Esophagus muscularis mucosa (tissue), 4 donors: ENCODE measurements at places on chromosomes 6 and 20.

DNA sequence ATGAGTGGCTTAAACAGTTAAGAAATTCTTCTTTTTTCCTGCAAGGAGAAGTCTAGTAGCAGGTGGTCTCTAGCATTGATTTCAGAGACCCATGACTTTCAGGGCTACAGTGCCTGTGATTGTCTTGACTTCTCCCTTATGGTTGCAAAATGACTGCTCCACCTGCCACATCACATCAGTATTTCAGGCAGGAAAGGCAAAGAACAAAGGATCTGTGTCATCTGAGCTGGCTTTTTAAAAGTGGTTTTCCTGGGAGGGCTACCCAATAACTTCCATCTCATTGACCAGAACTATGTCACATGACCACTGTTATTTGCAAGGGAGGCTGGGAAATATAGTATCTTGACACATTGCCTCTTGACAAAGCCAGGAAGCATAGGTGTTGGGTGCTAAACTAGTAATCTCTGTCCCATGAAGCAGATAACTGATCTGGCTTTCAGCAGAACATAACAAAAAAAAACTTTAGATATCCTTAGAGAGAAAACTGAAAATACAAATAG, 226.2 kb downstream of the DHX35 start:
- DNase-seq = no peak

DNA sequence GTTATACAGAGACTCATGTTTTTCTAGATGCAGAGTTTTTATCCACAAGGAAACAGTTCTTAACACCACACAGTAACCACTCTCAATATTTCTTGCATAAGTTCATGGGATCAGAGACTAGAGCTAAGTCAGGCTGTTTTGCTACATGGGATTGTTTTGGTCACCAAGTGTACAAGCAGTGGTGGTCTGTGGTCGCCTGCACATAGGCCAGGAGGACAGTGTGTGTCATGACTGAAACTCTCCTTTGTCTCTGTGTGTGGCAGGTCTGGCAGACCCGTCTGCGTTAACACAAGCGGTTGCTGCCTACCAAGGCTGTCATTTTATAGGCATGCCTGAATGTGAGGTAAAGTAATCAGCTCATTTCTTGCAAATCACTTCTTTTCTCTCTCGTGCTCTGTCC, 18.9 kb downstream of the WRNIP1 start:
- DNase-seq = no peak

DNA sequence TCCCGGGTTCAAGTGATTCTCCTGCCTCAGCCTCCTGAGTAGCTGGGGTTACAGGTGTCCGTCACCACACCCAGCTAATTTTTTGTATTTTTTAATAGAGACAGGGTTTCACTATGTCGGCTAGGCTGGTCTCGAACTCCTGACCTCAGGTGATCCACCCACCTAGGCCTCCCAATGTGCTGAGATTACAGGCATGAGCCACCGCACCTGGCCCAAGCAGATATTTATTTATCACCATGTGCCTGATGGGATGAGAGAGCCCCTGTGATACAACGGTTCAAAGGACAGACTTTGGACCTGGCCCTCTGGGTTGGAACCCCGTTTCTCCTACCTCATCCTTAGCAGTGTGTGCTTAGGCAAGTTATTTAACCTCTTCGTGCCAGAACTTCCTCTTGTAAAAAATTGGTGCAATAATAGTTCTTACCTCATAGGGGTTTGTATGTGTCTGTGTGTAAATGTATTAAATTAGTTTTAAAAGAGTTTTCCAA, 19.2 kb upstream of the STK38 start:
- no peak for DNase-seq

DNA sequence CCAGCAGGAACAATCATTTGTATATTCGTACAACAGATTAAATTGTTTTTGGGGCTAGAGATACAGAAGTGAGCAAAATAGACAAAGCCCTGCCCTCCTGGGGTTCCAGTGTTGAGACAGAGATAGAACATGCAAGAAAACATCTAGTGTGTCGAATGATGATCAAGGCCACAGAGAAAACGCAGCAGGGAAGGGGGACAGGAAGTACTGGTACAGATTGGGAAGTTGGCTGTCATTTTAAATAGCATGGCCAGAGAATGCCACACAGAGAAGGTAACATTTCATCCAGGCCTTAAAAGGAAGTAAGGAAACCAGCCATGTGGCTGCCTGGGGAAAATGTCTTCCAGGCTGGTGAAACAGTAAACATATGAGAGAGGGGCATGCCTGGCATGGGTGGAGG, 202.6 kb upstream of the MYLIP start:
- no peak for DNase-seq

DNA sequence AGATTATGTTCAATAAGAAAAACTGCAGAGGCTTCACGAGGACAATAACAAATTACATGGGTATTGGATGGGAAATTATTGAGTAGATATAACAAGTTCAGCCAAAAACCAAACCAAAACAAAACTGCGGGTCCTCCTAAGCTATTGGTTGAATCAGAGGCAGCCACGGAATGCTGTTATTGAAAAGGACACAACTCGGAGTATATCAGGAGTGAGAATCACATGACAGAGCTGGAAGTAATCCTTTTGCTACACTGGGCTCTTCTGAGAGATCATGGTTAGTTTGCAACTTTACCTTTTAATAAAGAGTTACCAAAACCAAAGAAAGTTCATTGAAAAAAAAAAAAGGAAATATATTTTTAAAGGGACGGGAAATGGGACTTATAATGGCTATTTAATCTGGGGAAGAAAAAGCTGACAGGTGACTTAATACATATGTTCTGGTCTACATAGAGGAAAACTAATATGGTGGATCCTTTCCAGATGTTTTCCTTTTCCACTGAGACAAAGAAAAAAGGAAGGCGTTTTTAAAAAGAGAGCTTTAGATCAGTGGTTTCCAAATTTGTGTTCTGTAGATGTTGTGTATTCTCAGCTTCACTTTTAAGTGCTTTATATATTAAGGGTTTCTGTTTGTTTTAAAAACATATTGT, 6.9 kb upstream of the CITED2 start:
- peak; percentile 7 for DNase-seq

- DNase-seq = peak; percentile 92
Measured at GRCh38 chr6:32852844-32853540, 512 bp downstream of the TAP1 start.

DNA sequence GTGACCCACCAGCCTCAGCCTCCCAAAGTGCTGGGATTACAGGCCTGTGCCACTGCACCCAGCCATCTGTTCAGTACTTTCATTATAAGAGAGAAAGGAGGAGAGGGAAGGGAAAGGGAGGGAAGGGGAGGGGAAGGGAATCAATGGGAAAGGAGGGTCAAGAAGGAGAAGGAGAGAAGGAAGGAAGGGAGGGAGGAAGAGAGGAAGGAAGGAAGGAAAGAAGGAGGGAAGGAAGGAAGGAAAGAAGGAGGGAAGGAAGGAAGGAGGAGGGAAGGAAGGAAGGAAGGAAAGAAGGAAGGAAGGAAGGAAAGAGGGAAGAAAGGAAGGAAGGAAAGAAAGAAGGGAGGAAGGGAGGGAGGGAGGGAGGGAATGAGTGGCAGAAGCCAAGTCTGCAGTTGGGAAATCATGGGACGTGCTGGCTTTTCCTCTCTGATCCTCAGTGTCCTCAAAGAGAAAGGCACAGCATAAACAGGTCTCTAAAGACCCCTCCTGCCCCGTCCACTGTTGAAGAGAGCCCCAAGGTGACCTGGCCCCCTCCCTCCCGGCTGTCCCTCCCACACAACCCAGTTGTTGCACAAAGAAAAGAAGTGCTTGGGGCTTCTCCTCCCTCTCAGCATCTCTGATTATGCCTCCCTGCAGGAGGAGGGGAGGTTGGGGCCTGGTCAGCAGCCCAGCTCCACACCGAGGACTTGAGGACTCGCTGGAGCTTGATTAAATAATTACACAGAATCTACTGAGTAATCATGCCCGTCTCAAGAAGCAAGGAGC, 69.1 kb upstream of the TOP1 start:
- peak; percentile 47 for DNase-seq

DNA sequence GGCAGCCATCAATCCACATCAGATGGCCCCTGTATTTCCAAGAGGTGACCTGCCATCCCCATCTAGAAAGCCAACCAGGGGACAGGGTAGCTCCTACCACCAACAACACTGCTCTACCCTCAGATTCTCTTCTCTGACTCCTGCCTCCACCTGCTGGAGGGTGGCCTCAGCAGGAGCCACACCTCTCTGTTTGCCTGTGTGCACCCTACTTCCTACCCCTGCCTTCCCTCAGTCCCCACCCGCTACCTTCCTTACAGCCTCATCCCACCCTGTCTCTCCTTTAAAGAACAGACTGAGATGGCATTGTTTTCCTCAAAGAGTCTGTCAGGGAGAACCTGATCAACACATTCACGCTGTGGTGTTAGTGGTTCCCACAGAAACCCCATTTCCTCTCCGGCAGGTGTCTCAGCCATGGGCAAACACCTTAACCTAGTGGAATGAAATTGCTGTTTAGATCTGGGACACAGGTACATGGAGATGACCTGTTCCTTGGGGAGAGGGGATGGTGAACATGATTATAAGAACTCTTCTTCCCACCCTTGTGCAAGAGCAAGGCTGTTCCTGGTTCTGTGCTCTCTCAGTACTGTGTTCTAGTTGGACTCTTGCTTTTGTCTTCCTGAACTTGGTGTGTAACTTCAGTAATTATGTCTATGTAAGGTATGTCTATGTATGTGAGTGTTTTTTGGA, 1.8 kb downstream of the ENTPD6 start:
- DNase-seq = peak; percentile 85

DNA sequence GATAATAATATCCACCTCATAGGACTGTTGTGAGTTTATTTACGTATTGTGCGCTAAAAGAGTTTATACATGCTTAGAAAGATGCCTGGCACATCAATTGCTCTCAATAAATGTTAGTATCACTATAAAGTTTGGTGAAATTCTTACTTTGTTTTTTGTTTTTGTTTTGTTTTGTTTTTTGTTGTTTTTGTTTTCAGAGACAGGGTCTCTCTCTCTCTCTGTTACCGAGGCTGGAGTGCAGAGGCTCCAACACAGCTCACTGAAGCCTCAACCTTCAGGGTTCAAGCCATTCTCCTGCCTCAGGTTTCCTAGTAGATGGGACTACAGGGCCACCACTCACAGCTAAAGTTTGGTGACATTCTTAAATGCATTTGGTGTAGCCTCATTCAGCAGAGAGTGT, 32.2 kb upstream of the BTN3A2 start:
- DNase-seq = no peak

GRCh38 chr6:107132330-107132954, 17.1 kb upstream of the BEND3 start:
- no peak for DNase-seq

DNA sequence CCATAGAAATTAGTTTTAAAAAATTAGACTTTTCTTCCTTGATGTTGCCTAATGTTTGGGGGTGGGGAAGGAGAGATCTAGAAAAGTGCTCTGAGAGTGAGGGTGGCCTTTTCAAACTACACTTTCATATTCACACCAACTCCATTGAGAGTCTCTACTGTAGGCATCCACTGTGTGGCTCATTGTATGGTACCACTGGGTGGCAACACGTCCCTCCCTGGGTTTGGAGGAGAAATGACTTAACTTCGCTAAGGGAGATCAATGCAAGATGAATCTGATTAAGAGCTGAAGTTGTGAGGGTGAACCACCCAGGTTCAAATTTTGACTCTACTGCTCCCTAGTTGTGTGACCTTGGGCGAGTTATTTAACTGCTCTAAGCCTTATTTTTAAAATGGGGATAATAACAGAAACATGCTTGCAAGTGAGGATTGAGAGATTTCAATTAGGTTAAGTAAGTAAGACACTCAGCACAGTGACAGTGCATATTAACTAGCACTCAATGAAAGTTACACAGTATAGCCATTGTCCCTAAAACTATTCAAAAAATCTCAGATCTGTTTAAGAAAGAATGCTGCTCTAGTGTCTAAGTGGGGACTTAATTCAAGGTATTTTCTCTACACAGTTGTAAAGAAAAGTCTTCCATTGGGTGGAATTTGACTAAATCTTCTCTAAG, 193.5 kb upstream of the CNR1 start:
- DNase-seq = no peak

GRCh38 chr6:36730424-36731380, 33.1 kb downstream of the RAB44 start:
- DNase-seq = no peak

DNA sequence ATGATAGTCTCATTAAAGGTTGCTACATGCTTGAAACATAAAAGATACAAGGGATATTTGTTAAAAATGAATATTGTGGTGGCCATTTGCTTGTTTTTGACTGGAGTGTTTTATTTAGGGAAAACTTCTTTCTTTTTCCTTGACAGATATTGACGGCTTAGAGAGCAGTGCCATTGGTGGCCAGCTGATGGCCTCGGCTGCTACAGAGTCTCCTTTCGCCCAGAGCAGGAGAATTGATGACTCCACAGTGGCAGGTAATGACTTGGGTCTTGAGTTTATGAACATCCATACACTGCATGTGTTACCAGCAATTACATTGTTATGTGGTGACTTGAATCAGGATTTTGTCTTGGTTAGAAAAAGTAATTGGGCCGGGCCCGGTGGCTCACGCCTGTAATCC, 67.5 kb upstream of the PBOV1 start:
- no peak for DNase-seq

DNA sequence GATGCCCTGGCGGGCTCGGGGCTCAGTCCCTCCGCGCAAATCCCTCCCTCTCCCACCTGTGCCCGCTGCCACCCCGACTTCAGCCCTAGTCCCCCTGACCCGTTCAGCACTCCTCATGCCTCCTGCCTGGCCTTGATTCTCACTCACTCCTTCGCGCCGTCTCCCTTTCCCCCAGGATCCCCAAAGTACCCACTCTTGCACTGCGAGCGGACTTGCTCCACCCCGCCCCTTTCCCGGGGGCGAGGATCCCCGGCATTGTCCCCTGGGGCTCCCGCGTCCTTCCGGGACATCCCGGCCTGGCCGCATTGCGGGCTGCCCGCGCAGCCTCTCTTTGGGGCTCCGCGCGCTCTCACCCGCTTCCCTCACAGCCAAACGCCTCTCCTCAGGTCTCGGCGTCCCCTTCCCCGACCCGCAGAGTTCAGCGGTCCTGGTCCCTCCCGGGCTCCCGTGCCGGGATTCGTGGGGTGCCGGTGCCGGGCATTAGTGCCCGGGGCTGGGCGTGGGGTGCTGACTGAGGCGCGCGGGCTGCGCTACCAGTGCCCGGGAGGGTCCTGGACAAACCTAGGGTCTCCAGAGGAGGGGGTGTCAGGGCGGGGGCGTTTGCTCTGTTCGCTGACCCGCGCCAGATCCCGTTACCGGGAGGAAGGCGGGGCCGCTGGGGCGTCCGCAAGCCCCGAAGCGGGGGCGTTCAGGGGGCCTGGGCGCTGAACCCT, 45.5 kb upstream of the SUPT3H start:
- DNase-seq = no peak

DNA sequence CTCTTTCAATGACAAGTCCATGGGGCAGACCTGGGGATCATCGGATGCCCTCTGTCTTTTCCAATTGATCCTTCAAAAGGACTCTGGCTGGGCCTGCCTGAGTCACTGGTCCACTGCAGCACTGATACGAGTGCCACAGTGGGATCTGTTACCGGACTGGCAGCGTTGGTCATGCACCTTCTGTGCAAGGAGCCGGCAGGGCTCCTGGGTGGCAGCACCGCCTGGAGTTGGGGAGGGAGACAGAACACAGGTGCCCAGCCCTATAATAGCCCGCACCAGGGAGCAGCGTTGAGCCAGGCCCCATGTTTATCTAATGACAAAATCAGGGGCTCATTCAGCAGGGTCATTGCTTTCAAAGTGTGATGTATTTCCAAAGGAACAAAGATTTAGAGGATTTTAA, 64.2 kb upstream of the NXT1 start:
- DNase-seq = no peak

- no peak for DNase-seq
Measured at GRCh38 chr6:70304616-70305015, 1.7 kb upstream of the COL9A1 start.

GRCh38 chr6:98782772-98783171, 51.6 kb upstream of the POU3F2 start:
- no peak for DNase-seq

- no peak for DNase-seq
Measured at GRCh38 chr20:57633945-57634491, 13.8 kb upstream of the ZBP1 start.
